ENCODE measurements at places on chromosomes 1 and 21. TPM values are rescaled to one million over a fixed set of nuclear protein-coding genes. Genes with fewer than 3 reads are reported as not detected.

The SMPDL3B gene
- total RNA-seq: 29.2 TPM

The AMY1C gene
- total RNA-seq: not detected

The HTR6 gene
- not detected for total RNA-seq

The EFNA3 gene
- 8.8 TPM for total RNA-seq

The C1orf141 gene
- not detected for total RNA-seq

The ELF3 gene
- 318 TPM for total RNA-seq

The JAM2 gene
- total RNA-seq: not detected

The ELAPOR1 gene
- 2.0 TPM for total RNA-seq

The SYCP1 gene
- total RNA-seq: not detected

The BTBD8 gene
- total RNA-seq: 8.1 TPM

The PRR9 gene
- not detected for total RNA-seq

The SLC16A1 gene
- total RNA-seq: 74.6 TPM

The MNDA gene
- total RNA-seq: not detected

The KCNQ4 gene
- total RNA-seq: 0.81 TPM

The MTARC1 gene
- 72.5 TPM for total RNA-seq

The RAB42 gene
- total RNA-seq: 7.6 TPM

The OR2M3 gene
- total RNA-seq: 0.35 TPM

The MAN1C1 gene
- 0.48 TPM for total RNA-seq

The LINGO4 gene
- not detected for total RNA-seq

The SDC3 gene
- 33.7 TPM for total RNA-seq

The MYOG gene
- total RNA-seq: not detected

The NBPF9 gene
- total RNA-seq: 19.1 TPM

The SLFNL1 gene
- total RNA-seq: 0.35 TPM

The LRRC38 gene
- not detected for total RNA-seq

The RHBDL2 gene
- 31.6 TPM for total RNA-seq

The ORC1 gene
- total RNA-seq: 17.6 TPM

The CFAP45 gene
- total RNA-seq: 9.3 TPM

The CRABP2 gene
- 142 TPM for total RNA-seq

The TNFSF4 gene
- total RNA-seq: 0.23 TPM

The KRTAP19-1 gene
- total RNA-seq: not detected

The CDA gene
- 41.9 TPM for total RNA-seq

The TMEM51 gene
- 11.7 TPM for total RNA-seq

The TEDDM1 gene
- not detected for total RNA-seq

The ACOT11 gene
- 25.7 TPM for total RNA-seq

The PTPN22 gene
- not detected for total RNA-seq

The CYP4A22 gene
- total RNA-seq: not detected

The ZNF593OS gene
- total RNA-seq: not detected

The OR6N1 gene
- not detected for total RNA-seq
